ENCODE measurements at places on chromosomes 6 and 20. TPM values are rescaled to one million over a fixed set of nuclear protein-coding genes. Genes with fewer than 3 reads are reported as not detected.

DNA sequence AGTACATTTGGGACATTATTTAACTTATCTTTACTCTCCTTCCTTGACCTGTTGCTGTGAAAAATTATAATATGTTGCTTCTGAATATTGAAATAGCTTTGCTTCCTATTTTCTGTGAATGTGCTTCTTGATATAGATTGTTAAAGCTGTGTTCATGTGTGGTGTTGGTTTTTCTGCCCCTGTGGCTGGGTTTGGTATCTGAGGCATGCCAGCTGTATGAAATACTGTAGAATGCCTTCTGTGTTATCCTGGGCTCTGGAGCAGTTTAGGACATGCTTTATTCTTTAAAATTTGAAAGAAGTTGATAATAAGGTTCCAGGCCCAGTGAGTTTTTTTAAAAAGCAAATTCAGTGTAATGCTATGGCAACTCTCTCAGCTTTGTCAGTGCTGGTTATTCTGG, 71.7 kb downstream of the HIVEP1 start:
- DNase-seq: no peak

DNA sequence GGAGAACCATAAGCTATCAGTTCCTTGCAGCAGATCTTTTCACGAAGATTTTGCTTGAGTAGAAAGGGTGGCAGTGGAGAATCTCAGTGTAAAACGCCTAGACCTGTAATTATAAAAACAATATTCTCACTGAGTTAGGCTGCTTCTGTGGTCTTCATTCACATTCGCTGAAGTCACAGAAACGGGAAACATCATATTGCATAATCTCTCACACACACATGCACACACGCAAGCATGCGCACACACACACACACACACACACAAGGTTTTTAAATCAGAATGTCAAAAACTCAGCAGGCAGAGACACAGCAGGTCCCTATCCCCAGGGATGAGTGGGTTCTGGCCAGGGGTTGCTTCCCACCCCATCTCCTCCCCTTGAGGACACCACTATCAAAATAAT, 175.5 kb downstream of the ATXN1 start:
- no peak for DNase-seq

SYTL3 gene
- 3.8 TPM for polyA plus RNA-seq

- no peak for DNase-seq
Measured at GRCh38 chr6:23775127-23775526, 350.9 kb upstream of the NRSN1 start.

GRCh38 chr6:16393326-16393725, 154.9 kb downstream of the GMPR start:
- DNase-seq: no peak

GRCh38 chr6:54193560-54193959, 82.3 kb downstream of the MLIP start:
- no peak for DNase-seq

MTG2 gene
- polyA plus RNA-seq: 39.2 TPM

DNA sequence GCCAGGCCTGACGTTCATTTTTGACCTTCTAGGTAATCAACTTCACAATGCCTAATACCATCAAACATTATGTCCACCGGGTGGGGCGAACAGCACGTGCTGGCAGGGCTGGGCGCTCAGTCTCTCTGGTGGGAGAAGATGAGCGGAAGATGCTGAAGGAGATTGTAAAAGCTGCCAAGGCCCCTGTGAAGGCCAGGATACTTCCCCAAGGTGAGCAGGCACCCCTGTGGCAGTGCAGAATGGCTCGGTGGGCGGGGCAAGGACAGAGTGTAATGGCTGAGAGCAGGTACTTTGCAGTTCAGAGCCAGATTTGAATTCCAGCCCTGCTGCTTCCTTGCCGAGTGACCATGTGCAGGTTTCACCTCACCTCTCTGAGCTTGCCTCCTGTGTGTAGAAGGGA, 17.1 kb downstream of the DDX27 start:
- DNase-seq: no peak

CAGE1 gene
- 0.20 TPM for polyA plus RNA-seq

DNA sequence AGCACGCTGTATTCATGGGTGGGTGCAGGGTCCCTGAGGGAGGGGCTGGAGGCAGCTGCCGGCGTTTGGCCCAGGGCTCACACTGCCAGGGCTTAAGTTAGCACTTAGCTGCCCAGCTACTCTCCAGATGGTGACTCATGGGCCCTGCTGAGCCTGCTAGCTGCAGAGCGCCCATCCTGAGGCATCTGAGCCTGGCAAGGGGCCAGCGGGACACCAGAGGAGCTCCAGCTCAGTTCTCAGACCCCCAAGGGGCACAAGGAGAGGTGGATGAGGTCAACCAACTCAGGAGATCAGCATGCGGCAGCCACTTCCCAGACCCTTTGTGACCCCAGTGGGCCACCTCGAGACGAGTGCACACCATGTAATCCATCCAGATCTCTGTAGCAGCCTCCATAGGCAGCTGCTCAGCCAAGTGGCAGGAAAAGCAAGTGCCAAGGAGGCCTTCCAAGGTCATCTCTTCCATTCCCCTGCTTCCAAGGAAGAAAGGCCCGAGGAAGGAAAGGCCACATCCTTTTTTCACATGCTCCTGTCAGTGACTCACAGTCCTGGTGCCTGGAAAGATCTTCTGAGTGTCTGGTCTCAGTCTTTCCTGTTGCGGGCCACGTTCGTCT, 35.3 kb downstream of the FOXP4 start:
- DNase-seq: no peak

- DNase-seq: no peak
Measured at GRCh38 chr6:105902401-105903031, 183.6 kb upstream of the PRDM1 start.

GRCh38 chr6:69116658-69117057, 481.6 kb downstream of the ADGRB3 start:
- no peak for DNase-seq

- DNase-seq: no peak
Measured at GRCh38 chr6:43869079-43869710, 99.2 kb downstream of the VEGFA start.

DNA sequence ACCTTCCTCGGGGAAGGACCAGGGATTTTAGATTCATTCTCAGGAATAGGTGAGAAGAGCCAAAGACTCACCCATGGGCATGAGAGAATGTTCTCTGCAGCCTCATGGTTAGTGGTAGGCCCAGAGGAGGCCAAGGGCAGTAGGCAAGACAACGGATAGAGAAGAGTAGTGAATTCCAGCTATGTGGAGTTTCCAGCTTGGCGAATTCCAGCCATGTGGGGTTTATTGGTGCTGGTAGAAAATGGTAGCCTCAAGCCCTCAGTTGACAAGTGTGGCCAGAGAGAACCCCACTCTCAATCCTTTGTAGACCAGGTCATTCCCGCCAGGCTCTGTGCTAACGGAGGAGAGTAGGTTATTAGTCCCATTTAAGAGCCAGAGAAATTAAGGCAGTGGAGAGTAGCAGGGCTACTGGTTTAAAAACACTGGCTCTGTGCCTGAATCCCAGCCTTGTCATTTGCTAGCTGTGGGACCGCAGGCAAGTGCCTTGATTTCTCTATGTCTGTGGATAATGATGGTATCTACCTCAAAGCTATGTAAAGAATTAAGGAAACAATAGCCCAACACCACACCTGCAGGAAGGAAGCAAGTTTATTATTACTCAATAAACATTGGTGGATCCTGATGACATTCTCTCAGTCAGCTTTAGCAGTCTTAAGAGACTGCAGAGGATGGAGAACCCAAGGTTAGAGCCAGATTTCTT, 2.0 kb upstream of the SLC9A8 start:
- no peak for DNase-seq

- DNase-seq: no peak
Measured at GRCh38 chr20:4088766-4089165, 73.4 kb upstream of the RNF24 start.

GRCh38 chr6:157382821-157383220, 1.8 kb downstream of the ZDHHC14 start:
- DNase-seq: no peak

DNA sequence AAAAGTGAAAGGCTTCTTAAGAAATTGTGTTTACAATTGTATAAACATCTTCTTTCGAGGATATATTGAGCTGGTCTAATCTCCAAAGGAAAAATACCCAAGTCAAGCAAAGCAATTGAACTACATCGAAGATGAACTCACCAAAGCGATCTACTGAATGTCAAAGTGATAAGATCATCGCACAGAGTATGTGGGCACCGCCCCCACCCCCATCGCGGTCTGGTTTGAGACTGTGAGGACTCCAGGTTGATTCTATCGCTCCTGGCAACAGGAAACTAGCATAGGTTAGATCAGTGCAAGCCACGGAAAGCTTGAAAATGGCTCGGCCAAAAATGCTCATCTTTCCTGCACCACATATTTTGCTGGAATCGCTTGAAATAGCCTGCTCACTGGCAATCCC, 133.2 kb upstream of the RPS6KA2 start:
- DNase-seq: no peak

PTPRK gene
- polyA plus RNA-seq: 48.8 TPM

DNA sequence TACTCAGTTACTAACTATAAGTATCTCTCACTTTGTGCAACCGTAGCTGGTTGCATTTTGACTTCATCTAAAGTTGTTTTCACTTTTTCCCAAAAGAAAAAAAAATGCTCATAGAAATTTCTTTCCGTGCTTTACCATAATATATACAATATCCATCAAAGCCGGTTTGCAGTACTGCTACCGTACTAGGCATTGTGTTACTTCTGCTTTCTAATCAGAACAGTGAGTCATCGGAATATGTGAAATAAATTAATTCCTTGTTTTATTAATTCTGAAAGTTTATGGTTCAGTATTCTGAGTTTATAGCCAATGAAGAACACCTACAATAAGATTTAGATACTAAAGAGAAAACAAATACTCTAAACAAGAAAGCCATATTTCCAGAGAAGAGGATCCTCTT, 72.5 kb downstream of the TNFRSF21 start:
- DNase-seq: no peak

FRK gene
- polyA plus RNA-seq: 6.0 TPM

GRCh38 chr20:60341062-60341461, 382.8 kb downstream of the CDH26 start:
- no peak for DNase-seq

KCNK15 gene
- 0.19 TPM for polyA plus RNA-seq

GRCh38 chr6:22613695-22614094, 44.3 kb downstream of the HDGFL1 start:
- no peak for DNase-seq

AGER gene
- polyA plus RNA-seq: 26.6 TPM

DNA sequence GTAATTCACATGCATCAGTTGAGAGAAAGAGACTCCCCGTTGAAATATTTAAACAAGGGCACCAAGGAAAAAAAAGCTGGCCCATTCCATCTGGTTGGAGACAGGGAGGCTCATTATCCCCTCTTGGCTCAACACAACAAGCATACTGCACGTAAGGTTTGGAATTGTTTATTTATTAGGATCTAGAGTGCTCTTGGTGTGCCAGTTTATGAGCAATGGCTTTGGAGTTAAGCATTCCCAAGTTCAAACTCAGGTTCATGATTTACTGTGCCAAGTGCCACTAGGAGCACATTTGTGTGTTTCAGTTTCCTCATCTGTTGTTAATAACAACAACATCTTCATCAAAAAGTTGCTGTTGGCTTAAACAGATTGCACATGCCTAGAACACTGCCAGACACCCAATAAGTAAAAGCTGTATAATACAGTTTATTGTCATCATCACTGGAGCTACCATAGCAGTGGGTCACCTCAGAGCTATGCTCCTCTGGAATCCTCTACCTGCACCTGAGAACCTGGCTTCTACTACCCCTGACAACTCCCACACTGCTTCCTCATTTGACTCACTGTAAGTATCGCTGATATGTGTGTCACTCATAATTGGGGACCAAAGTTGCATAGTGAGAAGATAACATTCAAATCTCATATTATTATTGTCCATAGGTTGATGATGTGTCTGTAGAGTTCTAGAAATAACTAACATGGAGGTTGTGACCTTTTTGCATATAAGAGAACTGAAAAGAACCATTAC, 5.4 kb downstream of the SLC17A3 start:
- DNase-seq: no peak

TTBK1 gene
- polyA plus RNA-seq: 0.30 TPM

GRCh38 chr6:157661652-157662051, 161.4 kb upstream of the SNX9 start:
- DNase-seq: no peak

DNA sequence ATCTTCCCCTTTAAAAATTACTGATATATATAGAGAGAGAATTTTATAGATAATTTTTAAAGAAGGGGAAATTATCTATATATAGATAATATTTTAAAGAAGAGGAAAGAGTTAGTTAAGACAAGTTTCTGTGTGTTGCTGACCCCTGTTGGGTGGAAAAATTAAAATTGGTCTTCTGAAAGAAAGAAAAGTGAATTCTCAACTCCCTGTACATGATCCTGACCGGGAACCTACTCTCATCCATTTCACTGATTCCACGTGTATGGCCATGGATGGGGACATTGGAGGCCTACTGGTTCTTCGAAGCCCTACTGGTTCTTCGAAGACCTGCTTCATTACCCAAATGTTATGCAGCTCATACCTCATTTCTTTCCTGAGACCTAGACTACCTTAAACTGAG, 53.0 kb upstream of the TCF21 start:
- DNase-seq: no peak

GRCh38 chr6:37256692-37257319, 766 bp upstream of the TBC1D22B start:
- DNase-seq: no peak

DNA sequence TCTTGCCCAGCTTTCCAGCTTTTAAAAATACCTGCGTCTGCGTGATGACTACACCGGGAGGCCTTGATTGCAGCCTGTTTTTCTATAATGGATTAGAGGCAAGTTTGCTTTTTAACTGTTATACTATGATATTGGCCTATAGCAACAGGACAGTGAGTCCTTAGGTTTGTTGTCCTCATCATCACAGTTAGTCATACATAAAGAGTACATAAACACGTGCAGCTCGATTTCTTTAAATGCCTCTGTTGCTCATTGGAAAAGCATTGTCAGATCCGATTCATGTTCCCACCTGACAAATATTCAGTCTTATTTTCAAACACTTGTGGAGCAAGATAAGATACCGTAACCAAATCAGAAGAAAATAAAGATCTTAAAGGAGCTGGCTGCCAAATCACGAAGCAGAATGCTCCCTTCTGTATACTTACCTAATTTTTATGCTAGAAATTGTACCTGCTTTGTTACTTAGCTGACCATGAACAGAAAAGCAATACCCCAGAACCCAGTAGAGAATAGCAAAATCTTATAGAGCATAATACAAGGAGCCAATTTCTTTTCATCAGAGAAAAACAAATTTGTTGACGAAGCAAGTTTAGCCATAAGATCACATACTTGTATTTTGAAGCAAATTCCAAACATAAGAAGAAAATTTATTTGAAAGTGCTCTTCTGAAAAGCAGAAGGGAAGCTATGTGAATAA, 100.4 kb downstream of the TMEM200A start:
- DNase-seq: no peak

DNA sequence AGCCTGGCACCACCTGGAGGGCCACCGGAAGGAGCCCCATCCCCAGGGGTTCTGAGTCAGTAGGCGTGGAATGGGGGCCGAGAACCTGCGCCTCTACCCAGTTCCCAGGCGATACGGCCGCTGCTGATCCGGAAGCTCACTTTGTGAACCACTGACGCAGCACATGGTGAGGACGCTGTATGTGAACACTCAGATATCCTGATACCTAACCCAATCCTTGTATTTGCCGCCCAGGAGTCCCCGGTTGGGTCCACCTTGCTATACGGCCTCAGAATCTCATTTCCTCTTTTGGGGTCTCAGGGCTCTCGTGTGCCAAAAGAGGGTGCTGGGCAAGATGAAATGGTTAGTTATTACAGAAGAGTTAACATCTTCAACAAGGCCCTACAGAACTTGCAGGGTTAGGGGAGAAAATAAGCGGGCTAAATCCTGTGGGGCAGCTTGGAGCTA, 604 bp upstream of the RAB5IF start:
- no peak for DNase-seq

UBD gene
- 1.8 TPM for polyA plus RNA-seq
